EH (cell line): ENCODE measurements at places on chromosomes 3 and 15.

- no peak for DNase-seq
These were observed 1.5 kb downstream of the ABCC5 start for GRCh38 chr3:184016169-184016570.

GRCh38 chr3:43041517-43041916 is 62.4 kb downstream of the GASK1A start:
- no peak for DNase-seq

DNA sequence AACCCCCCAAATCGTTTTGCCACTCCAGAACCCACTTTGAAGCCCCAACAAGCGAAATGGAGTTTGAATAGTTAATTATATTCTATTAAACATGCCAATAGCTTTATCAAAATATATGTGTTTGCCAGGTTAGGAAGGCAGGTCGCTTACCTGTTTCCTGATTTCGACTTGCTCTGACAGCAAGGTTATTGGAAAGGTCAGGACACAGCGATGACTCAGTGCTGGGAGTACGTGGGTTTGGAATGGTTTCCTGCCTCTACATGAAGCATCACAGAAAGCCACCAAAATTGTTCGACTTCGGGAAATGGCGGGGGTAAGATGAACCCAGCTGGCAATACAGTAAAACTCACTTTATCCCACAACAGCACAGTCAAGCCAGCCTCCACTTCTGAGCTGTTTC is 135.6 kb upstream of the ABI3BP start:
- DNase-seq, result no peak

DNA sequence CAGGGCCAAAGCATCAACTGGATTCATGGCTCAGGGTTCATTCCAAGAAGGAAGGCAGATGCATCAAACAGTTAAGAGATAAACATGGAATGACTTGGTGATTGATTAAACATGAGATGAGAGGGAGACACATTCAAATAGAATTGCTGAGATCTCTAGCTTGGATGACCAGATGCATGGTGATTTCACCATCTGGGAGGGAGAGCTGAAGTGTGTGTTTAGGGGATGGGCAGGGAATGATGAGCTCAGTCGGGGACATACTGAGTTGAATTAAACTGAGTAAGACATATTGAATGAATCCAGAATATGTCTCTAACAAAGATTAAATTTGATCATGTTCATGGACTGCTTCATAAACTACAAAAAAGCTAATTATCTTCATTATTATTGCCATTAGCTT is 35.5 kb downstream of the CADPS start:
- DNase-seq, result no peak

DNA sequence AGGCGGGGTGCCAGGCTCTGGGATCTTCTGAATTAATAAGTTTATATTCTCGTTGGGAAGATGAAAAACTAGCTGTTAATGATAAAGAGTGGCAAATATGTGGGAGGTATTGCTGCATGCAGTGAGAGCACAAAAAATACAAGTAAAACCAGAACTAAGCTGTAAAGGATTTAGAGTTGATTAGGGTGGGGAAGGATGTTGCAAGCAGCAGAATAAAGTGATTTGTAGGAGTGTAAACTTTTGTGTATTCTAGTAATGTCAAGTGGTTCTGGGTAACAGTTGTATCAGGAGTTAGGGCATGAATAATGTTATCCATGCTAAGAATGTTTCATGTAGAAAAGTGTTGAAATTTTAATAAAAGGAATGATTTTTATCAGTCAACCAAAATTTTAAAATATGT is 18.1 kb downstream of the CRYBG3 start:
- DNase-seq, result no peak

GRCh38 chr3:68056556-68056955 is 402.1 kb upstream of the SUCLG2 start:
- no peak for DNase-seq

DNA sequence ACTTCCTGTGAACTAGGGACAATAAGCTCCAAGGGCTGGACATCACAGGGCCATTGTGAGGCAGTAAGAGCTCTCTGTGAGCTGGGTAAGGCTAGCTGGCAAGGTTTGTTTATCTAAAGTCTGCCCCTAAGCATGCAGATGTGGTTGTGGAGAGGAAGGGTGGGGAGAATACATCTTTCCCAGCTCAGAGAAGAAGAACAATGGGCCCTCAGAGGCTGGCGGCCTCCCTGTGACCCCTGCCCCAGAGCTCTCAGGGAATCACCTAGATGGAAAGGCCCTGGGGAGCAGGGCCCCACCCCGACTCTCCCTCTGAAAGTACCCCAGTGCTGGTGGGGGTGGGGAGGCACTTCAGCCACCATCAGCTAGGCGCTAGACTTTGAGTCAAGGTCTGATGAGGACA is 4.3 kb upstream of the AP3B2 start:
- no peak for DNase-seq

DNA sequence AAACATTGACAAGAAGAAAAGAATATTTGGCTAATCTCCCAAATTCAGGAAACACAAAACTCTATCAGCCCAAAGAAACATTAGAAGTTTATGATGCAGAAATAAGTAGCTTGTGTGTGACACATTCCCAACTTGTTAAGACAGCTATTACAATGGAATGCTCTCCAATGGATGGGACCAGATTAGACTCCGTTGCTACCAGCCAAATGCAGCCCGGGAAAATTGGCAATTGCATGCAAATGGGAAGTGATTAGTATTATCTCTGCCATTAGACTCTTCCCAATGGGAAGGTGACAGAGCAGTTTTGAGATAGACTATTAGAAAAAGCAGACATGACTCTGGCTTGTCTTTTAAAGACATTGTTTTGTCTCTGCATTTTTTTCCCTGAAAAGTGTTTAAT is 37.4 kb upstream of the KCNMB2 start:
- DNase-seq, result peak; percentile 62

GRCh38 chr3:147355084-147355752 is 51.1 kb downstream of the ZIC4 start:
- no peak for DNase-seq

- DNase-seq, result peak; percentile 59
These were observed 146.6 kb downstream of the TBL1XR1 start for GRCh38 chr3:177050501-177051237.

- no peak for DNase-seq
These were observed 4.7 kb upstream of the ITGA11 start for GRCh38 chr15:68436680-68437079.
